ENCODE measurements at places on chromosomes 13 and 19. TPM values are rescaled to one million over a fixed set of nuclear protein-coding genes. Genes with fewer than 3 reads are reported as not detected.

DNA sequence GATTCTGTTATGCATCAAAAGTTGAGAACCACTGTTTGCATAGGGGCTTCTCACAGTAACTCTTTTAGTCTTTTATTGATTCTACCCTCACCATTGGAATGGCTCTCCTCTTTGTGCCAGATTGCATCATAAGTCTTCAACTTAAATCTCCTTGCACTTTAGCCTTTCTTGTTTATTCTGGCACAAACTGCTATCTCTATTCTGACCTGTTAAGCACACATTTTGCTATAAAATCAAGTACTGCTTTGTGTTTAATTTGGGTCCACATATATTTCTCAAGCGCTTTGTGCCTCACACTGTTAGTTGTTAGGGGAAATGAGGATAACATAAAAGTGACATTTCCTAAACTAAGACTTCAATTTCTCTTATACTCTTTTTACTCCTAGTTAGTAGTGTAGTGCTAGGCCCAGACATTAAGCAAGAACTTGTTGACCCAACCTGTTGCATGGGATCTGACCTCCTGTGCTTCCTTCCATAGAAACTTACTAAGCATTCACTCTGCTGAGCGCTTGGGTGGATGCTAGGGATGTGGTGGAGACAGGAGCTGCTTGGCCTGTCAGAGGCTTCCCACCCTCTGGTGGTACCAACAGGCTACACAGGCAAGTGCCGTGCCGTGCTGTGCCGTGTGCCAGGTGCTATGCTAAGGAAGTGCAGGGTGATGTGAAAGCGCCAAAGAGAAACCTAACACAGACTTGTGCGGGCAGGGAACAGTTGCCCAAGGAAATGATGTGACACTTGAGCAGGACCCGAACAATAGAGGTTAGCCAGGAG lies 1.2 kb downstream of the UTP14C start:
- no peak for DNase-seq

DNA sequence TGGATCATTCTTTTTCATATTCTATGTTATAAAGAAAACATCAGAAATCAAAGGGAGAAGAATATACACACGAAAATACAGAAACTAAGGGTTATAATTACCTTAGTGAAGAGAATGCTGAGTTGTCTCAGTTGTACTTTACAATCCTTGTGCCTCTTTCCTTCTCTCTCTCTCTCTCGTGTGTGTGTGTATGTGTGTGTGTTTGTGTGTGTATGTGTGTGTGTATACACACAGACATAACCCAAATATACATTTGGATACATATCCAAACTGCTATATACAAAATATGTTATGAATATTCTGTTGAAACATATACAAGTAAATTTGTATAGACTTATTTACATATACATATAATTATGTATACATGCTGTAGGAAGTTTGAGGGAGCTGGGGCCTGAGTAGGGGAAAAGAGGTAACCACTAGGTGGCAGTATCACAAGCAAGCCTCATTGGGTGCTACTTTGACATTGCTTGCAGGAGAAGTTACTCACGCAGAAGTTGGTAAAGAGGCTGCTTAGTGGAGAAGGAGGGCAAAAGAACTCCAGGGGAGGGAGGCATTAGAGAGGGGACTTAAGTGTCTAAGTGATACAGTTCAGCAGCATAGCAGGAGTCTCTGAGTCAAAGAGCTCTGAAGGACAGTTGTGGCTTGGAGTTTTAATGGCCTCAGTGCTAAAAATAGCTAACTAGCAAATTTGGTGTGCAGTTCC lies 465.1 kb upstream of the PCDH20 start:
- no peak for DNase-seq

DNA sequence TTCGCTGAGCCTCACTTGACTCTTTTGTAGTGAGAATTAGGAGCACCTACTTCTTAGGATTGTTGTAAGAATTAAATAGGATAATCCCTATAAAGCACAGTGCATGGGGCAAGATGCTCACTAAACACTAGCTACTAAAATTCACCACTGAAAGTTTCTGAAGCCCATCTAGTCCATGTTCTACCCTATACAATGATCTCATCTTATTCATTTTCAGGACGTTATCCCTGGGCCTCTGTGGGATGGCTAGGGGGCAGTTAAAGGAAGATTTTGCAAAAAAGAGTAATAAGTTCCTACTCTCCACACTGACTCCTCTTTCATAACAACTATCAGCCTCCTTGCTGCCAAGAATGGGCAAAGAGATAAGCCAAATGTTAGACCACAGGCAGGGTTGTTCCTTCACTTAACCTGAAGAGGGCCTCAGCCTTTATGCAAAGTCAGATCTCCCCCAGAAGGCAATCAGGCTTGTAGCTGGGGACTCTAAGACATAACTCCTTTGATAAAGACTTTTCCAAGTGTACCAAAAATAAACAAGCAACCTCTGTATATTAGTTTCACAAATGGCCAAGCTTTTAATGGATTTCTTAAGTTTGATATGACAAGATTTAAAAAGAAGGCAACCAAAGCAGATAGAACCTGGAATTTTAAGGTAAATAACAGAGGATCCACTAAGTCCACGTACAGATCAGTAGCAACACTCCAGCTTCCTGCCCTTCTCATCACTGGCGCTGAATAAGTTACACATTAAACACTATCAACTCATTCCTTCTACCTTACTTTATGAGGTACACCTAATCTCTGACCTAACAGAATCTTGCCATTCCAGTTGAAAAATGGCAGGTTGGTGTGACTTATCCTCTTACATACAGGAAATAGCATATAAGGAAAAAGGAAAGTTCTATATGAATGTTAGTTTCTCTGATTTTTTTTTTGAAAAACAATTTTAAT lies 44.4 kb downstream of the ELF1 start:
- peak; percentile 49 for DNase-seq

DNA sequence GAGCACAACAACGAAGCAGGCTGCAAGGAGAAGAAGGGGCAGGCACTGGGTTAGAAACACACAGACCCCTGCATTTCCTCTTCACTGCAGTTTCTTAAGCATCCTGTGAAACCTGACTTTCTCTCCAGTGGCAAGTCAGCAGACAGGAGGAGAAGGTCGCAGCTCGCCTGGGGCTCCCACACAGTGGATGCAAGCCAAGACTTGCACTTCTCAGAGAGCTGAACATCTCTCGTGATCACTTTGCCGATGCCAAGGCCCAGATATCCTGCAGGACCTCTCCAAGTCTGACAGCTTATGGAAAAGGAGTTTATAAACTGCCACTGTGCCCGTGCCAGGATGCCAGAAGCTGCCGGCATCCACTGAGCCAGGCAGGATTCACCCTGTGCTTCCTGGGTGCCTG lies 18.4 kb downstream of the TMEM272 start:
- DNase-seq, result no peak

- DNase-seq, result no peak
These were observed 104.8 kb downstream of the ZIC5 start for GRCh38 chr13:99866781-99867180.

Gene CD37
- not detected for total RNA-seq
